ENCODE measurements at places on chromosomes 11 and 22.
A peak's percentile ranks its signal among the peaks of the same experiment; 100 is the strongest.

- no peak for DNase-seq
These were observed 72.4 kb upstream of the TMEM45B start for GRCh38 chr11:129743112-129743815.

DNA sequence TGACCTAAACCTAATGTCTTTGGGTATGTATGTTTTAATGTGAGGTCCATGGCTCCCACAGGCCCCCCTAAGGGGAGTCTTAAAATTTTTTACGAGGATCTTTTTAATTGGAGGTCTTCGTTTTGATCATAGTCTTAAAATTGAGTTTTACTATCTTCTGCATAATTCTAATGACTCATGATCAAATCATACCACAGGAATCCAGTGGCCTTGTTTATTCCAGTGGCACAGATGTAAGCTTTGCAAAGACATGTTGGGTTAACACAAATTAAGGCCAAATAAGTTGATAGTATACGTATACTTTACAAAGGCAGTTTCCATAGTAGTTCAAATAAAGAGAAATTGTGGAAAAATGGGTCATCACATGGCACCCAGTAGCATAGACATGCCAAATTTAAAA, 33.9 kb upstream of the FJX1 start:
- no peak for DNase-seq

GRCh38 chr11:5703741-5704536, 14.3 kb downstream of the TRIM22 start:
- DNase-seq = no peak

DNA sequence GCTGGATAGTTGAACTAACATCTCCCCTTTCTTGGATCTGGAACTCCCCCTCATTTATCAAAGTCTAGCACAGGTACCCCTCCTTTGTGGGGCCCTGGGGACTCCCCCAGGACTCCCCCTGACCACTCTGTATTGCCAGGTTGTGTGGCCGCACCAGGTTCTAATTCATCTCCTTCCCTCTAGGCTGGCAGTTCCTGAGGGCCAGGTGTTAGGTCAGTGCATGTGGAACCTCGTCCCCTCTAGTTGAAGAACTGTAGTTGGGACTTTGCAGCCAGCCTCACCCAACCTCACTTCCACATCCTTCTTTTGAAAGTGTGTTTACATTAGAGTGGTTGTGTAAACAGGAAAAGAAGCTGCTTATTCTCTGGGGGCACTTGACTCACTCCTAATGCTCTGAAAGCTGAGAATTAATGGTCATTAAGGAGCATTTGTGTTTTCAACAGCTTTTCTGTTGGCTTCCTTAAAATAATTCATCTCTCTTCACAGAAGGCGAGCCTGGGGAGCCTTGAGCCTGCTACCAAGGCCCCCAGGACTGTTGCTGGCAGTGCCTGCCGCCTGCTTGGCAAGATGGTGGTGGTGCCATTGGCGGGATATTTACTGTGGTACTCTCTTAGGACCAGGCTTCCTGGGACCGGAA, 11.8 kb downstream of the UPB1 start:
- DNase-seq = no peak

DNA sequence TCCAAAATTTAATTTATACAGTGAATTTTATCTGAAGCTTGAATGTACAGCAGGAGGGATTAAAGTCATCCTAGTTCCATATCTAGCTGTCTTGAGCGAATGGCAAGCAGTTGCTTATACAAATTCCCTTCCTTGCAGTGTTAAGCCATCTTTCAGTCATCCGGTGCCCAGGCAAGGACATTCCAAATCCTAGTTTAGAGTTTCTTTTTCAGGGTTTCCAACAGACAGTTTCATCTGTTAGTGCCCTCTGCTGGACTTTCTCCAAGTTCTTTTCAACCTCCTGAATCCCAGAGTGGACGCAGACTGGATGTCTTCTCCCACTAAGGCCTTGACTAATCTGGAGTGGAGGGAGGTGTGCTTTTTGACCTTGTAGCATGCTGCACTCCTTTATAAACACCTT, 45.4 kb downstream of the GRAMD1B start:
- DNase-seq = no peak

GRCh38 chr11:5596607-5597201, at the start of gene TRIM6:
Gene TRIM6 (plus strand): TSS chr11:5596637. CDS start chr11:5596898, 261 bp downstream.
- DNase-seq = peak; percentile 62

GRCh38 chr22:19620742-19621371, 93.4 kb upstream of the SEPTIN5 start:
- no peak for DNase-seq

- no peak for DNase-seq
These were observed 125.3 kb downstream of the VPREB1 start for GRCh38 chr22:22369964-22370270.

DNA sequence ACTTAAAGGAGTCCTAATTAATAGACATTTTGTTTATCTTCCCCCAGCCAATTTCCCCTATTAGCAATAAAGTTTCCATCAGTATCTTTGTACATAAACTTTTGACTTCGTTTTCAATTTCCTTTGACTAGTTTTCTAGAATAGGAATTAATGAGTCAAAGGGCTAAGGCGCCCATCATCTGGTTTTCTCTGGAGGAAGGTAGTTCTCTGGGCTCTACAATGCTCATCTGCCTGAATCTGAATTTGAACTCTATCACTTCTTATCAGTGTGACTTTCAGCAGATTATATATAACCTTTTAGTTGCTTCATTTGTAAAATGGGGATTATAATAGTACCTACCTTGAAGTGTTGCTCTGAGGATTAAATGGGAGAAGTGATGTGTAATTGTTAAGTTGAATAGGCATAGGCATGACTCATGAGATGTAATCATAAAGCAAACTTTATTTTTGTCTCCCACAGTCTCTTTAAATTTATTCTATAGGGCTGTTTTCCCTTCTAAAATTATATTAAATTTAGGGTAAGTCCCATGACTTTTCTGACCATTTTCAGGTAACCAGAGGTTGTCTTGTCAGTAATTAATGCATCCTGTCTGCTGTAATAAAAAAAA, 5.8 kb upstream of the TUB start:
- DNase-seq = no peak

DNA sequence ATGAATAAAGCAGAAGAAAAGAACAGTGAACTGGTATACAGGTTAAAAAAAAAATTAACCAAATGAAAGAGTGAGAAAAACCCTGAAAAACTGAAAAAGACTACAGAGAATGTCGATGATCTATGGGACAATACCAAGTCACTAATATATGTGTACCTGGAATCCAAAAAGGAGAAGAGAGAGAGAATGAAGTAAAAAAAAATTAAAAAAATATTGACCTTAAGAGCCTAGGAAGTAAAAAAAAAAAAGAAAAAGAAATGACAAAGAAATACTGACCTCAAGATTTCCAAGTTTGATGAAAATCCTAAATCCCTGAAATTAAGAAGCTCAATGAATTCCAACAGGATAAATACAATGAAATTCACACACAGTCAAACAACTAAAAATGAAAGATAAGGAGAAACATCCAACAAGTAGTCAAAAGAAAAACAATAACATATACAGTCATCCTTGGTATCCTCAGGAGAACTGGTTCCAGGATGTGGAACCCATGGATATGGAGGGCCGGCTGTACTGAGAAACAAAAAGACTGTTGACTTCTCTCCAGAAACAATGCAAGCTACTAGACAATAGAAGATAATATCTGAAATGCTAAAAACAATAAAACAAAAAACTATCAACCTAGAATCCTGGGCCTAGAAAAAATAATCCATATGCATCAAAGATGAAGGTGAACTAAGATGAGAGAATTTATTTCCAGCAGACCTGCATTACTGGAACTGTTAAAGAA, 33.5 kb upstream of the SERPIND1 start:
- no peak for DNase-seq

DNA sequence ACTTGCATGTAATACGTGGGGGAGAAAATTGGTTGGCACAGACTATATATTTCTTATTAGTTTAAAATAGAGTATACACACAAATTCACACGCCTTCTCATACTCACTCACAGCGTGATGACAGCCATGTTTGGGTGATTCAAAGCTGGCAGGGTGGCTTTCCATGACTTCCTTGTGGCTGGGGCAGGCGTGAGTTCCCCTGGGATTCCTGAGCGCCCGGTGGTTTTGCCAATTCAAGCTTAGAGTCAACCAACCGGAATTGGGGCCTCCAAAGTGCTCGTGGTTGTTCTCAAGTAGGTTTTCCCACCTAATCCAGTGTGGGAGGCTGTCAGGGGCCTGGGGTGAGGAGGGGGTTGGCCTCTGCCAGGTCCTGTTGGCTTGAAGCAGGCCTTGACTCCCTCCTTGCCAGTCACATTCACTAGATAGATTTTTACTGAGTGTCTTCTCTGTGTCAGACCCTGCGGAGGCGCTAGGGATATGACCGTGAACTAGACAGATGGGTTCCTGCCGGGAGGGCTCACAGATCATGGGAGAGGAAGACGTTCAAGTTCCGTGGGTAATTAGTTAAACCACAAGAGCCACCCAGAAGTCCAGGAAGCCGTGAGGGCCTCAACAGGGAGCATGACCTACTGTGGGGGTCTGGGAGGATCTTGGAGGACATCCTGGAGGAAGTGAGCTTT, 11.5 kb downstream of the PKNOX2 start:
- no peak for DNase-seq

DNA sequence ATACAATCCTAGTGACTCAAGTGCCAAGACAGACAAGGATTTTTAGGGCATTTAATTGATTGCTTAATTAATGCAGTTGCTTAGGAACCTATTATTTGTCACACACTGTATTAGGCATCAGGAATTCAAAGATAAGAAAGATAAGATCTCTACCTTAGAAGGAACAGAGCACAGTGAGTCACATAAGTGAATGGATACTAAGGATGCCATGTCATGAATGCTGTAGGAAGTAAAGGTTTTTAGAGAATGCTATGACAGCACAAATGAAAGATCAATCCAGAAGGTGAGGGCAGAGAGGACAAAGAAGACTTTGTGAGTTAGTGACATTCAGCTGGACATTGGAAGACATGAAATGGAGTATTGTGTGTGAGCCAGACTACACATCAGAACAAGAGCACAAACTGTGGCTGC, 147.9 kb upstream of the DDI1 start:
- no peak for DNase-seq

- DNase-seq = no peak
These were observed 347.8 kb upstream of the B3GAT1 start for GRCh38 chr11:134759855-134760254.

GRCh38 chr11:125342281-125342930, 153.7 kb downstream of the FEZ1 start:
- no peak for DNase-seq

DNA sequence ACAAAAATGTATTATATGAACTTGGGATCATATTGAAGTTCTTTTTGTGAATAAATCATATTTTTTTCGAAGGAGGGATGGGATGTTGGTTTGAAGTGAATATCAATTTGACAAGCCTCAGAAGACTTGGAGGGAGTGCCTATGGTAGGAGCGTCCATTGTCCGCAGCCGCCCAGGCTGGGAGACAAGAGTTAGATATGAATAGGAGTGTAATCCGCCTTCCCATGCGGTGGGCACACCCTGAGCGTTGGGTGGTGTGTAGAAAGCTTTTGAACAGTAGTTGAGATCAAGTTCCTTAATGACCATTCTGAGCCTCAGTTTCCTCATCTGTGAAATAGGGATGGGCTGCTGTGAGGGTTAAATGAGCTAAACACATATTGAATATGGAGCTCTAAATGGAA, 7.0 kb downstream of the CD82 start:
- no peak for DNase-seq

DNA sequence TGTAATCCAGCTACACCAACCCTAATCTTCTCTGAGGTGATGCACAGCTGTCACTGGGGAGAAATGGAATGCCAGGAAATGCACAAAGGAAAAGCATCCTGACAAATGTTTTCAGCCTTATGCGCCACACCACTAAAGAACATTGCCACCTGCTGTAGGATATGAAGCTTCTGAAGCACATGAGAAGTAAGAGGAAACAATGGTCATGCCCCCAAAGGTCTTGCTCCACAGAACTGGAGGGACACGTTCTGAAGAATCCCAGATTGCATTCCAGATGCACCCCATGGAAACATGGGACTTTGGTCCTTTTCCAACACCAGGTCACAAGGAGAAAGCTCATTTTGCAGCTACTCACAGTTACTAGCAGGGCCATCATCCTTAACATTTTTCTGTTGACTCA, 48.7 kb upstream of the ZBED5 start:
- DNase-seq = no peak

- DNase-seq = no peak
These were observed 28.9 kb upstream of the ACER3 start for GRCh38 chr11:76831686-76832310.

DNA sequence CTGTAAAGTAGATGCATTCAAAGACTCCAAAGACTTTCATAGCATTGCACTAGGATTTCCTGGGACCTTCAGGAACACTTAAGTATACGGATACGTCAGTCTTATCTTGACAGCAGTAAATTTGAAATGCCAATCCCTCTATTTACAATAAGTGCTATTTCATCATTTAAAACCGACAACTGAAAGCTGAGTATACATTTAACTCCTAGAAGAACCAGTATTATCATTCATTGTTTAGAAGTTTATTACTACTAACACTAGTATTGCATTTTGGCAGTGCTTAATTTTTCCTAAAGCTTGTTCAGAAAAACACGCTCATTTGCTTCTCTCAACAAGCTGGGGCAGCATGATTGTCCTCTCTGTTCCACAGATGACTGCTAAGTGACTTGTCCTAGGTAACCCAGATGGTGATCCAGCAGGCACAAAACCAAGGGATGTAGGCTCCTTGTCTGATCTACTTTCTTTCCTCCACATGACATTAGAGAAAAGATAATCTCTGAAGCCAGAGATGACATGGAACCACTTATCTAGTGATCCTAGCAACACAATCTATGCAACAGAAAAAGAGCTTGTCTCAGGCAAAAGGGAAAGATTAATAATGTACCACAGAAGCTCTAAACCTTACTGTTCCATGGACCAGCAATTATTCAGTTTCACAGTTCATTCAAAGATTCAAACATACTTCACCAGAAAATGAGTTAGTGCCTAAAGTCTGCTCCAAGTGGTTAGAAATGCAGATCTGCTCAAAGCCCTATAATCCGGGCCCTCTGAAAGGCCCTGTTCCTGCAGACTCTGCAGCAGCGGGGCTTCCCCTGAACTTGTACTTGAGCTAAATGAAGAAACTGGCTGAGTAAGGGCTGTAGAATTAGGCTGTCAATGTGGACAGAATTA, 5.2 kb downstream of the MAML2 start:
- DNase-seq = no peak

DNA sequence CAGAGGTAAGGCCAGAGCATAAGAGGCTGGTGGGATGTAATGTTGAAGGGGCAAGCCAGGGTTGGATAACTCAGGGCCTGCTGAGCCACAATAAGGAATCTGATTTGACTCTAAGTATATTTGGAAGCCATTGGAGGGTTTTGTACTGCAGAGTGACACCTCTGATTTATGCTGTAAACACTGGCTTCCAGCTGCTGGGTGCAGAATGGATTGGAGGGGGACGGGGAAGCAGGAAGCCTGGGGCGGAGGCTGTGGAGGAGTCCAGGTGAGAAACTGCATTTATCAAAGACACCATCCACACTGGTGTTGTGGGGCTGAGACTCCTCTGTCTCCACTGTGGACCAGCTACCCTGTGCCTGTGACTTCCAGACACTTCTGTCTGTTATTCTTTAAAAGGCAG, 26.8 kb downstream of the MIAT start:
- no peak for DNase-seq

GRCh38 chr11:44893846-44894617, 56.7 kb downstream of the TP53I11 start:
- peak; percentile 48 for DNase-seq

- no peak for DNase-seq
These were observed 45.3 kb upstream of the NECTIN1 start for GRCh38 chr11:119774172-119774763.

Data from pancreas (tissue), 10 donors.